Activated naive CD4-positive, alpha-beta T cell treated with anti-CD3 and anti-CD28 coated beads for 36 hours (primary cell): ENCODE measurements at places on chromosomes 3 and 15.

DNA sequence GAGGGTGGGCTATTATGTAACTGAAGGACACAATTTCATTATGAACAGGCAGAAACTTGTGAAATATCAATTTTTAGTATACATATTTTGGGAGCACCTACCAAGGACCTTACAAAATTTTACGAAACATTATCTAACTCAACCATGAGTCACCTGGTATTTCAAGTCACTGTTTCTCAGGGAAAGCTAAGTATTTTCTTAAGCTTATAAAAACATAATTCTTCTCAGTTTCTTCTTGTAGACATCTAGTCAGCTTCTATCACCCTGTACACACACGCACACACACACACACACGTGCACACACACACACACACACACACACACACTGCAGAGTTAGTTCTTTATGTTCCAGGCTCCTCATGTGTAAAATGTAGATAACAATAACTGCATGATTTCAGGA lies 658.3 kb downstream of the TUSC7 start:
- no peak for DNase-seq

DNA sequence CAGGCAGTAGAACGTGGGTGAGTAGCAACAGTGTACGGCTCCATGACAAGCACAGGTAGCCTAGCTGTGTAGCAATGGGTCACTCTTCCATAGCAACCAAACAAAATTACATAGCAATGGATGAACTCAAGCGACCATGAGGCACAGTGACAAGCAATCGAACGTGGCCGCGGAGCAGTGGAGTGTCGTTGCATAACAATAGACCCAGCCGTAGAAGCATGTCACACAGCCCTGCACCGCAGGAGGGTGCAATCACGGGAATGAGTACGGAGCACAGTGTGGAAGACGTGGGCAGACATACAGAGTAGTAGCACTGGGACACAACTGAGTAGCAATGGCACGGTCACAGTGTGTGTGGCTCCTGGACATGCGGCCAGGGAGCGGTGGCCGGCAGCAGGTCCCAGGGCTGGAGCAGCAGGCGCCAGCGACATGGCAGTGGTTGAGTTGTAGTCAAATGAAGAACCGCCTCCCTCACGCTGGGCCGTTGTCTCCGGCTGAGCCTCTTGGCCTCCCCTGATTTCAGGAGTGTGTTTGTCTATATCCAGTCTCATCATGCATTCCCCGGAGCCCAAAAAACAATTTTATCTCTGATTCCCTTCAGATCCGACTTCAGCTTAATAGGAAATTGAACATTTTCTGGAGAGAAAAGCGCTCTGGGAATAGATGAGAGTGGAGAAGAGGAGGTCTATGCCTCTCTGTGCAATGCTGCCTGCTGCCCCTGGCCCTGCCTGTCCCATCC lies 64.1 kb downstream of the CCDC33 start:
- DNase-seq, result no peak

DNA sequence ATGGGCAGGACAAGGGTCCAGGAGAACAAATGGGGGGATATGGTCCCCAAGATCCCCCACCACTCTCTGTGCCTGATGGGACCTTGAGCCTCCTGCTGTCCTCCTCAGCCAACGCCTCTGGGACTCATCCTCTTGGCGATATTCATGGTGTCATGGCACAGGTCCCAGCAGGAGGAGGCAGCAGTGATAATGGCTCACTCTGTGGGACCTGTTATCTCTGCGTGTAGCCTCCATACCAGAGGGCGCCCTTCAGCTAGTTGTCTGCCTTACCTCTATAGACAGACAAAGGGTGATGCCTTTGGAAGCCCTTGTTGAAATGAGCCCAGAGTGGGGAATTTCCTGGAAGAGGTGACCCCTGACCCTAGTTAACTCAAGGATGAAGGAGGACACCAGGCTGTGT lies 7.4 kb downstream of the ZBTB47 start:
- no peak for DNase-seq

DNA sequence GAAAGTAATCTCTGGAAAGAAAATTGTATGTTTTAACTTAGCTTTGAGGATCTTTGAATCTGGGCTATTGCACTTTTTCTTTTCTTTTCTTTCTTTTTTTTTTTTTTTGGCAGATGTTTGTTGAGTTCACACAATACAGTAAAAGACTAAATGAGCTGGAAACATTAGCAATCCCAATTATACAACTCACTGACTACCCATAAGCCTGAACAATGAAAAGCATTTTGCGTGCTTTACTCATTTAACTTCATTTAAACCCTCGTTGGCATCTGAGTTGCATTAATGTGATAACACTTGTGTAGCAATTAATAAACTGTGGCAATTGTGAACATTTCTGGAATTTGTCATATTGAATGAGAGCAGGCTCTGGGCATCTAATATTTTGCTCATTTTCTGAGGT lies 269.4 kb upstream of the RBMS3 start:
- DNase-seq, result no peak

- DNase-seq, result no peak
Observed at GRCh38 chr3:108415661-108416060, 94.7 kb downstream of the MYH15 start.

- no peak for DNase-seq
Observed at GRCh38 chr3:185460719-185461350, 38.0 kb downstream of the TMEM41A start.

DNA sequence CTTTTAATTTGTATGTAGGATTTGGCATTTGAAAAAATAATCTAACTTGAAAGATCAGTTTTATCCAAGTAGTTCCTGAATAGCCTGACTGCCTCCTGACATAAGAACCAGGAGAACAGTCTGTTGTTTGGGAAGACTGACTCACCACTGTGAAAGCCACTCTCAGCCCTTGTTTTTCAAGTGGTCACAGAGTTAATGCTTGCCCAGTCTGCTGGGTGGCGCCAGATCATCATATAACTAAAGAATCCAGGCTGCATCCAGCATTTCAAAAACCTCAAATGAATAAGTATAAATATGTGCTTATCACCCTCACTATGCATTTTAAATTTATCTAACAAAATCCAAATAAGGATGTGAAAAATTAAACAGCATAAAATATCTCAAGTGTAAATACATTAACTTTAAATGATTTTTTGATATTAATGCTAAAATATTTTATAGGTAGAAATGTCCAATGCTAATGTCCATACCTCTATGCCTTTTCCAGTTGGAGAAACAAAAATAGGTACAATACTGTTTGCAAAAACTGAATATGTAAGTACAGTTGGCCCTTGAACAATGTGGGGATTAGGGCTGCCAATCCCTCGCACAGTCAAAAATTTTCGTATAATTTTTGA lies 26.9 kb upstream of the ZBBX start:
- DNase-seq, result peak; percentile 27

DNA sequence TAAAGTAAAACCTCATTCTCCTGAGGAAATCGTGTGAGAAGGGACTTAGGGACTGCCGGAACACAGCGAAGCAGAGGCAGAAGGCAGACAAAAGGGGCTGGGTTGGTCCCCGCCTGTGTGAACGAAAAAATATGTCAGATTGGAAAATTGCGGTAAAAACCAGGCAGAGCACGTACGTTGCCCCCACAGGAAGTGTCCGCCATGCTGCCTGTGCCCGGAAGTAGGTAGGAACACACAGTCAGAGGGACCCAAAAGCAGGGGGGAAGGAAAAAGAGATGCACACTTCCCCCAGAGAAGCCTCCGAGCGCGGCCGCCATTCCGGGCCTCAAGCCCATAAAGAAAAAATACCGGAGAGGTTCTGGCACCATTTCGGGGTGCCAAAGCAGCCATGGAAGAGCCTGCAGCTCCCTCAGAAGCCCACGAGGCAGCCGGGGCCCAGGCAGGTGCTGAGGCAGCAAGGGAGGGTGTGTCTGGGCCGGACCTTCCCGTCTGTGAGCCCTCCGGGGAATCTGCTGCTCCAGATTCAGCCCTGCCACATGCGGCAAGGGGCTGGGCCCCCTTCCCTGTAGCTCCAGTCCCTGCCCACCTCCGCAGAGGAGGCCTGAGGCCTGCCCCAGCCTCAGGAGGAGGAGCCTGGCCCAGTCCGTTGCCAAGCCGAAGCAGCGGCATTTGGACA lies at the start of gene MKRN3:
TSS of gene MKRN3 (plus strand) at position 280 of the 676 bp plus-strand sequence. CDS start at position 389, 109 bp downstream.
- peak; percentile 67 for DNase-seq

- DNase-seq, result no peak
Observed at GRCh38 chr3:30503446-30503845, 103.0 kb upstream of the TGFBR2 start.

- DNase-seq, result no peak
Observed at GRCh38 chr3:179977356-179977755, 59.4 kb downstream of the PEX5L start.

DNA sequence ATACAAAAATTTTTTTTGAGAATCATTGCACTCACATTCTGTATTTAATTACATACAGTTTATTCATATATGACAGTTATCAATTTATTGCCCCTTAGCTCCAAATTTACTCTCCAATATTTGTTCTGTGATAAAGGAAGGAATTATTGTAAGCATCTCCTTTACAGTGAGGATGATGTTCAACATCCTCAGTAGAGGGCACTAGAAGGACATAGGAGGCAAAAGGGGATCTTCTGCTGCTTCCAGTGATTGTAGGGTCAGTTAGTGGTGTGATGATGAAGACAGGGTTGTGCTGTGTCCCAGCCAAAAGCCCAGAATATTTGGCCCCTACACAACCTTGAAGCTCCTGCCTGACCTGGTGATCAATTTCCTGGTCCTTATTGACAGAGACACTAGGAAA lies 89.9 kb upstream of the DCBLD2 start:
- DNase-seq, result no peak

DNA sequence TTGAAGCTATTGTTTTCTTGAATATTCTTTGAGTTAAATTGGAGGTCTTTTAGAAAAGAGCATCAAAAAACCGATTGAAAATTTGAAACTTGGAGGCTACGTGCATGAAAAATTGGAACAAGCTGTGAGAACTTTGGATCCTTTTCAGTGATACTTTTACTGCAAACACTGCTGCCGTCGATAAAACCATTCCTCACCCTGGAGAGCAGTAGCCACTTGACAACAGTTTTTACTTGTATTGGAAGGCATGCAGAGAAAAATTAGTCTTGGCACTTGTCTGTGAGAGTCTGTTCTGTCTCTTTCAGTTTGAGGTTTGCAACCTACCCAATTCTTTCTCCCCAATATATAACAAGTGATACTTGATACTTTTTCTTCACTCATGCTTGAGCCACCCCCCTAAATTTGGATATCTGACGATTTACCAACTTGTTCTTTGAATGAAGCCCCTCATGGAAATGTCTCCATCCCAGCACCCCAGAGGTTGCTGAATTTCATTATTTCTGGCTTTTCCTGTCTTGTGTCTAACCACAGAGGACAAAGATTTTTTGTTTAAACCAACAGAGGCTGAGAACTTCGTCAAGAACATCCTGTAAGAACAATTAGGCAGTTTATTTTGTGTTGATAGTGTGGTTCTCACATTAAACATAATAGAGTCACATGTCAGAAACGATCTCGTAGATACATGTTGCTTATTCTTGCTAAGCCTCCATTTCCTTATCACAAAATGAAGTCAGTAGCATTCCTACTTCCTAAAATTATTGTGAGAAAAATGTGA lies 307.3 kb upstream of the PLSCR5 start:
- no peak for DNase-seq

DNA sequence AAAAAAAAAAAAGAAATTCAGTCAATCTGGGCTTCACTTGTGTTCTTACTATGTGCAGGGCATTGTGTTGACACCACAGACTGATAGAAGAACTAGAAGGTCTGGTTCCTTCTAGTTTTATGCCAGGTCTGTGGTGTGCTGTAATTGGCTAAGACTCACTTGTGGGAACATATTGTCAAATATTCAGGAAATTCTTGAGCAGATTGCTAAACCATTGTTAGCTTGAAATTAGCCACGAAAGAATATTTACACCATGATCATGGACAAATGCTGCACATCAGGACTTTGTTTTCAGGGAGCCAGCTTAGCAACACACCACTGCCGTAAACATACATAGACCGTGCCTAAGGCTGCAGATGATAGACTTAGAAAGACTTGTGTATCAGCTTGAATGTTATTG lies 74.6 kb downstream of the GTPBP8 start:
- DNase-seq, result no peak

GRCh38 chr15:66014635-66015182 lies 145.4 kb downstream of the RAB11A start:
- DNase-seq, result no peak

- no peak for DNase-seq
Observed at GRCh38 chr15:64897345-64897985, 14.2 kb upstream of the ANKDD1A start.

DNA sequence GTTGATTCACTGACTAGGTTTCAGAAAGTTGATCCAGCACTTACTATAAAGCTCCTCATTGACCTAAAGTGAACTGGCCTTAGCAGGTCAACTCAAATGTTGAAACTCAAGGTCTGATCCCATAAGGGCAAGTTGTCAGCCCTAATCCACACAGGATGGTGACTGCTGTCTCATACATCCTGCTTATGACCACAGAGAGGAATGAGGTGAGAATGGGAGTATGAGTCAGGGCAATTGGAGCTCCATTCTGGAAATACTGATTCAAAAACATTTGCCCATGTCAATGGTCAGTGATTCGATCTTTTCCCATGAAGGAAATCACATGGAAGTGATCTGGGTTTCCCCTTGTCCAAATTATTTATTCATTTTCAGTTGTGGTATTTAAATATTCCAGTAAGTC lies 78.7 kb downstream of the ZNF385D start:
- DNase-seq, result no peak

- DNase-seq, result no peak
Observed at GRCh38 chr3:184631472-184631861, 69.9 kb downstream of the EPHB3 start.

- no peak for DNase-seq
Observed at GRCh38 chr3:18134386-18135059, 290.6 kb downstream of the SATB1 start.

GRCh38 chr3:14283092-14283812 lies 104.6 kb downstream of the LSM3 start:
- no peak for DNase-seq

DNA sequence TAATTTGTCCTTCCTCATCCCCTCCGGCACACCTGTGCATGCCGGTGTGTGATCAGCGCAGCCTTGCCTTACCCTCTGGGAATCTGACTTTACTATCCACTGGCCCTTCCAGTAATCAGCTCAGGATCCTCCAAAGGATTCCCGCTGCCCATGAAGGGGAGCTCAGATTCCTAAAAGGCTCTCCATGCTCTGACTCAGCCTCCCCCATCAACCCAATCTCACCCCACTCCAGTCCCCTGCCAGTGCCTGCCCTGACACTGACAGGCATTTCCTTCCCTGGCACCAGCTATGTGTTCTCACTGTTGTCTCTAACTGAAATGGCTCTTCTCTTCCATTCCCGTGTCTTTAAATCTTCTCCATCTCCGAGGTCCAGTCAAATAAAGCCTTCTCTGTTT lies 7.3 kb upstream of the BCL2A1 start:
- DNase-seq, result no peak

DNA sequence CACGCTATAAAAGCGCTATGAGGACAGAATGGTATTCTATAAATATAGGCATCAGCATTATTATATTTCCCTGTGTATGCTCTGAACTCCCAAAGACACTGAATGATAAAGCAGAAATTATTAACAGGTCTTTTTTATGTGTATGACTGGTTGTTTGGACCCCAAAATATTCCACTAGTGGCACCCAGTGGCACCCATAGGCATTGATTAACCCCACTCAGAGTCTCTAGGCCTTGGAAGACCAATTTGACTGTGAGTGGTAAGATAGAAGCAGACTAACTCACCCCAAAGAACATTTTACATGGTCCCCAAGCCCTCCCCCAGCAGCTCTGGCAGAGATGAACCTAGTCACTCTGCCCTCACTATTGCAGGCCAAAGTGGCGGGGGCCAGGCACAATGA lies 45.4 kb upstream of the UBE2E1 start:
- peak; percentile 8 for DNase-seq

- DNase-seq, result no peak
Observed at GRCh38 chr15:87209891-87210689, 1046.4 kb downstream of the NTRK3 start.
